NCI-H1930 (cell line): ENCODE measurements at places on chromosomes 1 and 21.

DNA sequence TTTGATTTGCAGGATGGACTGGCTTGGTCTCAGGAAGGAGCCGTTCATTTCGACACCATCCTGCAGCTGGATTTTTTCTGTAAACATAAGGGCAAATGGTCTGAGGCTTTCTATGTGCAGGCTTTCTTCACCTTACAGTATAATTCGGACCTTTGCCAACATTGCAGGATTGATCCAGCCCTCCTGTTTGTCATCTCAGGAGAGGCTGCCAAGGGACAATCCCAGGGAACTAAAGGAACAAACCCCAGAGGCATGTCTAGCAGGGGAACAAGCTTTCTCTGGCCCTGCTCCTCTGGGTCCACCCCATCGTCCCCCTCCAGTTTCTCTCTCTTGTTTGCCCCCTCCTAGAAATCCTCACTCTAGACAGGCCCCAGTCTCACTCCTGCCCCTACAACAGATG, 24.8 kb upstream of the GBP6 start:
- DNase-seq: no peak

- no peak for DNase-seq
Measured at GRCh38 chr1:201644197-201644596, 105.3 kb downstream of the NAV1 start.

DNA sequence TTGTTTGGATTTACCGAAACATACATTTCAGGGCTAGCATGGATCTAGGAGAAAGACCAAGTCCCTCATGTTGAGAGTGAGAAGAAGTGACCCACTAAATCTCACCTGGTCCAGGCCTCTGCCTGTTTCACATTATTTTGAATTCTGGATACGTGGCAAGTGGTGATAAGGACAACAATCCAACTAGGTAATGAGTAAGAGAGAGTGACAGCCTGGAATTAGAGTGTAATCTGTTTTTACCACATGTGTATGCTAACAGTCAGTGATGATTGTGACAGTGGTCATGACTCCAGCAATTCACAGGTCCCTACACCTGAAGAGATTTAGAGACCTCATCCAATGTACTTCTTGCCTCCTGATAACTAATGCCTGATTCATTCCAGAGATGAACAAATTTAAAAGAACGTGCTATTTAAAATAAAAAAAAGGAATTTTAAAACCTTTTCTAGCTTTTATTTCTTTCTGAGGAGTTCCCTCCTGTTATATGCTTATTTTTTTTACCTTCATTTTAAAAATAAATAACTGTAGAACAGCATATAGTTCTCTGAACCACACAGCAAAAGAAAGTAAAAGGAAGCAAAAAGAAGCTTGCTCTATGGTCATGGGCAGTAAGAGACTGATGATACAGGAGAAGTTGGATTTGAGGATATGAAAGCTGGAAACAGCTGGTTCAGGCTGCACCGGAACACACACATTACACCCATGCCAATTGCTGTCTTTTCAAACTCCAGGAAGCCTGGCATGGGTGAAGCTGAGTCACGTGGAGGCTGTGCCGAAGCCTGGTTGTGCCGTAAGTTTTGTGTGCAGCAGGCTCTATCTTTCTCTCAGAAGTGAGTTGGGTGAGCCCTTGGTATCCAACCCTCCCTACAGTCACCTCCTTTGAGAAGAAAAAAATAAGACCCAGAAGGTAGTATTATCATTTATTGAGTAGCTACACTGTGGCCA, 14.7 kb downstream of the C1orf116 start:
- no peak for DNase-seq

- no peak for DNase-seq
Measured at GRCh38 chr1:151811181-151811580, 6.0 kb upstream of the LINGO4 start.

- DNase-seq: no peak
Measured at GRCh38 chr1:218499011-218499691, 154.0 kb downstream of the TGFB2 start.

DNA sequence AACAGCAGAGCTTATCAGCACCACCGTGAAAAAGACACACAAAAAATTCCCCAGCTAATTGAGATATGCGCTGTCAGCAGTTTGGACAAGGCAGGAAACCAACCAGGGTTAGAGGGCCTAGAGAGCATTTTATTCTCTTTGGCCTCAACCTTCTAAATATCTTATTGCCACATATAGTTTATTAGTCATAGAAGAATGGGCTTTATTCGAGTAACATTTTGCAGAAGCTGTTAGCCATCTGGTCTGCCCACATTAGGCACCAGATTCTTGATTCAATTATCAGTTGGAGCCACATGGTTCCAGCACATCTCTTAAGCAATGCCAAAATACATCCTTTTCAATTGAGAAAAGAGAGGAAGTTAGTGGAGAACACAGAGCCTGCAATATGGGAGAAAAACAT, 109.9 kb upstream of the CXADR start:
- no peak for DNase-seq

DNA sequence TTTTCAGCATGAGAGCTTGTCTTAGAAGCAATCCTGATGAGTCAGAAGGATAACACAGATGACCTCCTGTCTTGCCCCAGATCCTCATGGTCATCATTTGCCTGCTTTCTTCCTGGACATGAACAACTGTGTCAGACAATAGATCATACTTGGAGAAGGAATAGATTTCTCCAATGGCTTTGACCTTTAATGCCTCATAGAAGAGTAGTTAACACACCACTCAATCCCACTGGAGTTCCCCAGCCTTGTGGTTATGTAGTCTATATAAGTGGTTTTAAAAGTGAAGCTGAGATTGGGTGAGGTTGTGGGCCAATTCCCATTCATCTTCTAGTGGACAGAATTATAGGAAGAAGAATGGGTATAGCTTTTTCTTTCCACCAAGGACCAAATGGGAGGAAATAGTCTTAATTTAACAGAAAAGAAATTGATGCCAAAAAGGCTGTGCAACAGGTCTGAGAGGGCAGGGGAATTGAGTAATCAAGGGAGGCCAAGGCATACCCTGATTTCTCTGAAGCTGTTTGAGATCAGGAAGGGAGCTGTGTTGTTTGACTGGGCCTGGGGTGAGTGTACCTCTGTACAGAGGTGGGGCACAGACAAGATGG, 14.4 kb downstream of the PRCC start:
- no peak for DNase-seq

DNA sequence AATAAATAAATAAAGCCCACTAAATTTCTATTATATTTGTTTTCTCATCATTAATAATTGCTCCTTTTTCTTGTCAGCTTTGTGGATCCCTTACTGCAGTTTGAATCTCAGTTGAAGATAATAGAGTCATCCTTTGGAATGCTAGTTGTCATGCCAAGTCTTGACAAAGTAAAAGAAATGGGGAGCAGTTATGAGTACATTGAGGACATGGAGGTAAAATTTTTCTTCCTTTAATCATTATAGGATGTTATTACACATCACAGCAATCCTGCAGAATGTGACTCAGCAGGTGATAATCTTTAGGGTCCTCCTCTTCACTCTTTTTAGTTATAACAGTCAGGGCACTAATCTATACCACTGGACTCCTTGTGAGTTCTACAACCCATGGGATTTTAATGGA, 24.1 kb downstream of the MROH9 start:
- no peak for DNase-seq

GRCh38 chr1:157992031-157992832, 1.2 kb upstream of the KIRREL1 start:
- DNase-seq: peak; percentile 20

DNA sequence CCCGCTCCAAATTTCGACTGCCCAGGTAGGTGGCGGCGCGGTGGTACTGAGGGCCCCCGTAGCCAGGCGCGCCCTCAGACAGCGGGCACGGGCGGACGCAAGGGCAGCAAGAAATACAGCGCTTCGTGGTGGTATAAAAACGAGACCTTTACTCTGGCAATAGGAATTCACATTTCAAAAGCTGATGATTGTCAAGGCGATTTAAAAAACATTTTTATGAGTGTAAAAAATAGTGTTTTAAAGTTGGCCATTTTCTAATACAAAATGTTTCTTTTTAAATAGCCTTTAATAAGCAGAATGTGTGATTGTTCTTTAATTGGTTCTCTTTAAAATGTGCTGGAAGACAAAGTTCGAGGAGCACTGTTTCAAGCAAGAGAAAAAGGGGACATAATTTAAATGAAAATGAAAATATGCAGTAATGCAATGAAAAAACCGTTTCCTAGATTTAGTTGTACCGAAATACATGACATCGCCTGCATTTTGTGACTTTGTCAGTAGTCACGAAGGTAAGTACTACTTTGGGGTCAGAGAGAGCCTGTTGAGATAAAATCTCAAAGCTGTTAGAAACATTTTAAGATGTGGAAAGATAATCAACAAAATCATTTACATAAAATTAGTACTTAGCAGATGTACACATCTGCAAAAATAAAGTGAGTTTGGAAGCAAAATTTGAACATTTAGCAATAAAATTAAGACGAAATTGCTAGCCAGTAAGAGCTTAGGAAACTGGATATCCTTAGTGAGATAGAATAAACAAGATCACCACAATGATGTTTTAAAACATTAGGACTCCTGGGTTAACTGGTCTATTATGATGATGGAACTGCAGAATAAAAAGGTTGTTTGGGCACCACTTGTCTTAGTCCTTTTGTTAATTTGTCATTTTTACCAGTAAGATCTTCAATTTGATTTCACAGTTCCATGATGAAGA, 1.1 kb upstream of the PSMG1 start:
- DNase-seq: peak; percentile 12

- no peak for DNase-seq
Measured at GRCh38 chr1:43885279-43885801, 48.3 kb upstream of the ARTN start.

GRCh38 chr1:187245201-187245600, 416.5 kb downstream of the PLA2G4A start:
- DNase-seq: no peak

DNA sequence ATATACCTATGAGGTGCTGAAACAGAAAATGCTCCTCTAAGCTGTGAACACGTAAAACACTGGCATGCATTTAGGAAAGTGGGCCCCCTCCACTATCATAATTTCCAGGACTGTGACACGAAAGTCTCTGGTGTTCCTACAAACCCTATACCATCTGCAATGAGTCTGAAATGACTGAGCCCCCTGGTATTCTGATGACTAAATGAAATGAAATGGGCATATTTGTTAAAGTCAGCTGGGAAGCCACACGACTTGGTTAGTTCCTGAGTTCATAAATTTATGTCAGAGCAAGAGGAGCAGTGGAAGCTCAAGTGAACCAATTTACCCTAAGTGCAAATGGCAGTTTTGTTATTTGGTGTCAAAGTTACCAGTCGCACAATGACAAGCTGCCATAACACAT, 182.3 kb downstream of the KCTD3 start:
- no peak for DNase-seq

GRCh38 chr1:205430696-205431305, 8.9 kb upstream of the LEMD1 start:
- DNase-seq: peak; percentile 63

GRCh38 chr1:237570530-237570929, 320.2 kb downstream of the ZP4 start:
- DNase-seq: no peak

GRCh38 chr1:53625049-53625448, 113.9 kb downstream of the GLIS1 start:
- DNase-seq: no peak

GRCh38 chr1:155322571-155322952, 1.9 kb downstream of the RUSC1 start:
- no peak for DNase-seq

DNA sequence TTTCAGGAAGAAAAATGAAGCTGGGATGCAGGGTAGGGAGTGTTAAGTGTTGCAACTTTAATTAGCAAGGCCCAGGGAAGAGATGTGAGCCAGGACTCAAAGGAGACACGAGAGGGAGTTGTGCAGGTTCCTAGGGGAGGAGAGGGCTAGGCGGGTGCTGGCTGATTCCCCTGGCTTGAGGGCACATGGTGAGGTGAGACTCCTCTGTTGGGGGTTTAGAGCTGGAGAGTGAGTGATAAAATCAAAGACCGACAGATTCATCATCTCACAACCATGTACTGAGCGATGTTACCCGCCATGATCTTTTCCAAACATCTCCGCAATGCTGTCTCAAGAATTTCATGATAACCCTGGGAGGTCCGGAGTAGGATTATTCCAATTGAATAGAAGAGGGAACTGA, 161.8 kb upstream of the CSF3R start:
- DNase-seq: no peak

DNA sequence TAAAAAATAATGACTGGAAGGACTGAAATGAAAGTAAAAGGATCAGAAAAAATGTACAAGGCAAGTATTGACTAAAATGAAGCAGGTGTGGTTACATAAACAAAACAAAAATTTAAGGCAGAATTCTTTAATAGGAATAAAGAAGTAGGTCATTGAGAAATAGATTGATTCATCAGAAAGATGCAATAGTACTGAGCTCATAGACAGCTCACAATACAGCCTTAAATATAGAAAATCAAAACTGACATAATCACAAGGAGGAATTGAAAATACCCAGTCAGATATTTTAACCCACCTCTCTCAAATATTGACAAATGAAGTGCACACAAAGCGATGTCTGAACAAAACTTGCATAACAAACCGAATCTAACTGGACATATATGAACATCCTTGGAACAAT, 366.8 kb upstream of the DPYD start:
- DNase-seq: no peak
